ENCODE measurements at places on chromosomes 7 and 10.

DNA sequence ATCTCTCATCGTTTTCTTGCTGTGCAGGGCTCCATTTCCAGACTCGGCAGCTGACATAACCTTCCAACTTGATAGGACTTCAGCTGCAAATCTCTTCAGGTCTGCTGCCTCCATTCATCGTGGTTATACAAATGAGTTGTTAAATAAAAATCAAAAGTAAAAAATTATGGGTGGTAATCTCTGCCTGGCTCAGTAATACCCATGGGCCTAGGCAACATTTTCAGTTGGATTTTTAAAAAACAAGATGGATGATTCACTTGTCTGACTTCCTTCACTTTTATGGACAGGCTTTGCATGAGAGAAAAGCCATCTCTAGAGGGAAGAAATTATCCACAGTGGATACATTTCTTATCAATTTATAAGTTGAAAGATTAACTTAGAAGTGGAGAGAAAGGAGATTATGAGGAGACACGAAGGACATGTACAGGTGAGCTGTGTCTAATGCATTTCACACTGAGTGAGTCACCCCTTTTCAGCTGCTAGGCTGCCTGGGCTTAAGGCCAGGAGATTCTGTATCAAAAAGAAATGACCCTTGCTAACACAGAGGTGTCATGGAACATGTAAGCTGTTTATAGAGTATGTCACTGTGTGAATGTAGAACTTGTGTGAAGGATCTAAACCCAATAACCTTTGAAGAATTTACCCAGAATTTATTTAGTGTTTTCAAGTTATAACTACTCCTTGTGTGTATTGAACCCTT lies 495.1 kb downstream of the AUTS2 start:
- no peak for DNase-seq

GRCh38 chr10:778626-779330 lies 89.3 kb upstream of the DIP2C start:
- DNase-seq = no peak

GRCh38 chr10:3757638-3758490 lies 27.1 kb downstream of the KLF6 start:
- peak; percentile 50 for DNase-seq

GRCh38 chr7:157699357-157700013 lies 362.7 kb downstream of the DNAJB6 start:
- no peak for DNase-seq

DNA sequence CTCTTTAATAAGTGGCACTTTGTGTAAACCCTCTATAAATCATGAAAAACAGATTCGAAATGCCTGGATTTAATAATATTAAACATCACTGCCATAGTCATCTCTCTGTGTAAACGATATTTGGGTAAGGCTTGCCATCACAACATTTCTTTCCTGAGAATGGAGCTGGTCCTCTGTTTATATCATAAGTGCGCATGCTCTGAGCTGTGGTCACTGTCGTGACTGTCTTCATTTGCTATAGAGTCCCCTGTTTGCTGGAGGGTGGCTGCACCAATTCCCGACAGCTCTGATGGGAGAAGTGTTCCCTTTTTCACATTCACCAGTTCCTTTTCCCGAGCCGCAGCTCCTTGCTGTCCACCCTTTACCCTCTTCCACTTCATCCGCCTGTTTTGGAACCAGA lies 50.4 kb upstream of the AGMO start:
- DNase-seq = no peak

- DNase-seq = no peak
Observed at GRCh38 chr7:68306692-68307107, 1291.6 kb upstream of the AUTS2 start.

DNA sequence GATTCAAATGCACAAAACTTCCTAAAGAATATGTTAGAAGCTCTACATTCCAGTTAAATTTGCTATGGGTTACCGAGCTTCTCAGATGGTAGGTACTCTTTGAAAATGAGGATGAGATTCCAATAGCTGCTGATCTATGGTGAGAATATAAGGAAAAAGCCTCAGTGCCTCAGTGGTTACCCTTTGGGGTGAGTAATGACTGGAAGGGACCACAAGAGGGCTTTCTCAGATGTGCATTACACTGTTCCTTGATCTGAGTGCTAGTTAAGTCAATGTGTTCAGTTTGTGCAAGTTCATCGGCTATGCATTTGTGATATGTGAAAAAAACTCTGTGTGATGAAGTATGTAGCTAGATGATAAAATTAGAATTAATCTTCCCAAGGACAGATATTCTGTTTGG lies 3.5 kb downstream of the NRCAM start:
- DNase-seq = no peak

Measured in stimulated activated CD4-positive, alpha-beta T cell treated with anti-CD3 and anti-CD28 coated beads, TNF-alpha, amount 100 ng/mL, for 1 hour (primary cell).